ENCODE measurements at places on chromosomes 2 and 18.

DNA sequence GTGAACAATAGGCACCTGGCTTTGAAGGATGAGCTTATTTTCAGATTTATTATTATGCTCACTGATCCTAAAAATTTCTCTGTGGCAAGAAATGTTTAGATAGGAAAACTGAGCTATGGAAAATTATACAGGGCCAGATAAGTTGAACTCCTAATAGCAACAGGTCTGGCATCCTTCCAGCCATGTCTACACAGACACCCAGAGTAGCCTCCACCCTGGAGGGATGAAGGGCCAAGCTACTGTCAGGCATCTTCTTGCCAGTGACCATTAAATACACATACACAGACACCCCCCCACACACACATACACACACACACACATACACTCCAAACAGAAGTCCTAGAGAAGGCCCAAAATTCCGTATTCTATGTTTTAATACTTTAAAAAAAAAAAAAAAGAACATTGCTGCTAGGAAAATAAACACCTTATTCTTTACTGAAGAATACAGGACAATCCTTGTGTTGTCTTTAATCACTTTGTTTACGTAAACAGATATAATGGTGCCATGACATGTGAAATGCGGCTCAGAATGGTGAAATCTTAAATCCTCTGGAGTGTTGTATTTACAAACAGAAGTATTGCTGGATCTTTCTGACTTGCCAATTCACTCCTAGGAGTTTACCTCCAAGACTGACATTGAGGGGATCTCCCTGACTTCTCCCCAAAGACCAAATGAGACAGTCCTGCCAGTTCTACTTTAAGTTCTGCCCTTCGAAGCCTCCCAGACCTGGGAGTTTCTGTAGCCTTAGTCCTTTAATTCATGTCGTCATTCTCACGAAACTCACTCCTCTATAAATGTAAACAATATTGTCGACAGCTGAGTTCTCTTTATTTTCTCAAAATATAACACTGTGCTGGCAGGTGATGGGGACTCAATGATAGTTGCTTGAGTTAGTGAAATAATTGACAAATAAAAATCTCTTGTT, 163.1 kb downstream of the ANTXR1 start:
- DNase-seq, result no peak

DNA sequence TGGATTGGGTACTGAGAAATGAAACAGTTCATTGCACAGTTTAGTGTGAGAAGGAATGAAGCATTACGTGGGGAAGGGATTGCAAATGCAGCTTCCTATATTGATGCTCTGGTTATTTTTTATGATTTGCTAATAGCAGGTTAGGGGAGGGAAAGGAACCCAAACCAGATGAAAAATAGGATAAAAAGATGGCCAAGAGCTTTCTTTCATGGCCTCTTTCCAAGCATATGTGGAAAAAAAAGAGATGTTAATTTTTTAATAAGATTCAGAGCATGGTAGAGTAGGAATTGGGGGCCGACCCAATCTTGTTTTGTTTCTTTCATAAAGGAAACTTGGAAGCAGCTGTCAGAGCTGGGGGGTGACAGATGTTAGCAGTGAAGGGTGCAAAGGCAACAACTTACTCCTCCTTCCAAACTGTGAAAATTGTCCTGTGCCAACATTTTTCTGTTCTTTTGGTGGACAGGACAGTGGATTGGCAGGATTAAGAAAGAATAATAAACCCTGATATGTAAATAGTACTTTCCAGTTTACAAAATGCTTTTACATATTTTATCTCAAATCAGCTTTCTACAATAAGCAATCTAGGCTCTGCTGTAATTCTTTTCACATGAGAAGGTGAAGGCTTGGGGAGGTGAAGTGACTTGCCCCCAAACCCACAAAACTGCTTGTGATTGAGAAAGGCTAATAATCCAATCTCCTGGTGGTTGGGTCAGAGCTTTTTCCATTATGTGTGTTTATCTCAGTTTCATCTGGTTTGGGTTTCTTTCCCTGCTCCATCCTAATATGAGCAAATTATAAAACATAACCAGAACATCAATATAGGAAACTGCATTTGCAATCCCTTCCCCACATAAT, 270.1 kb downstream of the ETAA1 start:
- no peak for DNase-seq

DNA sequence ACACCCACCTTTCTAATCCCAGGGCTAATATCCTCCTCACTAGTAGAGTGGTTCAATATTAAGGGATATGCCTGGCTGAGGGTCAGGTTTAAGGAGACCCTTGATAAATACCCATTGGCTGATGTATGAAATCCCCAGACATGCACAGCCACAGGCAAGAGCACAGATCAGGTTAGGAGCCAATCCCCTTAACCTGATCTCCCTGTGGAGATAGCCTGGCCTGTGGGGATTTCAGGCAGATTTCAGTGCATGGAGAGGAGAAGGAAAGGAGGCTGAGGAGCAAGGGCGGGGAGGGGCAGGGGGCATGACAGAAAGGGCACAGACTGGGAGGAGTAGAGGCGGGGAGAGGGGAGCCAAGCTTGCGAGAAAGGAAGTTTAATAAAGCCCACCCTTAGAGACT, 129.0 kb downstream of the LOXHD1 start:
- no peak for DNase-seq

DNA sequence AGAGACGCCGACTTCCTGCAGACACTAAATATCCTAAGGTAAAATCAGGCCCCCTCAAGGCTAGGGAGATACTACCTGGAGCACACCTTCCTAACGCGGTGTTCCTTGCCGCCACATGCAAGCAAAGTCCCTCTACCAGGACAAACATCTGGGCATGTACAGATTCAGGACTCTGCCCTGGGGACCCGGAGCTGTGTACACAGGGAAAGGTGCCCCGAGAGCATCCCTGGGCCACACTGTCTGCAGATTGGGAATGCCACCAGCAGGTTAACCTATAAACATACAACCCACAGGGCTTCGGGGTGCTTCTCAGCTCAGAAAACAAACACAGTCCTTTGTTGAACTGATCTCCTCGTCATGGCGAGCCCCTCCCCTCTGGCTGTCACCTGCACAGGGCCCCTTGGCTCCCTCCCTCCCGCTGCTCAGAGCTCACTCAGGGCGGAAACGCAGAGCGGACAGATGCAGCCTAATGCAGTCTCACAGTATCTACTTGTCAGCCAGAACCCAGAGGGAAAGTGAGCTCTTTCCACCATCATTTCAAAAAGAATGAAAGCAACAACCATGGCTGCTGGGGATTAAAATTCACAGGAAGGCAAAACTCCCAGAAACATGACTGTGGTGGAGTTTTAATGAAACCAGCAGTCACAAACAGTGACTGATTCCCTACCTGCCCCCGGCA, 218.8 kb downstream of the HDAC4 start:
- no peak for DNase-seq

GRCh38 chr2:199703199-199703598, 147.8 kb downstream of the FTCDNL1 start:
- no peak for DNase-seq

DNA sequence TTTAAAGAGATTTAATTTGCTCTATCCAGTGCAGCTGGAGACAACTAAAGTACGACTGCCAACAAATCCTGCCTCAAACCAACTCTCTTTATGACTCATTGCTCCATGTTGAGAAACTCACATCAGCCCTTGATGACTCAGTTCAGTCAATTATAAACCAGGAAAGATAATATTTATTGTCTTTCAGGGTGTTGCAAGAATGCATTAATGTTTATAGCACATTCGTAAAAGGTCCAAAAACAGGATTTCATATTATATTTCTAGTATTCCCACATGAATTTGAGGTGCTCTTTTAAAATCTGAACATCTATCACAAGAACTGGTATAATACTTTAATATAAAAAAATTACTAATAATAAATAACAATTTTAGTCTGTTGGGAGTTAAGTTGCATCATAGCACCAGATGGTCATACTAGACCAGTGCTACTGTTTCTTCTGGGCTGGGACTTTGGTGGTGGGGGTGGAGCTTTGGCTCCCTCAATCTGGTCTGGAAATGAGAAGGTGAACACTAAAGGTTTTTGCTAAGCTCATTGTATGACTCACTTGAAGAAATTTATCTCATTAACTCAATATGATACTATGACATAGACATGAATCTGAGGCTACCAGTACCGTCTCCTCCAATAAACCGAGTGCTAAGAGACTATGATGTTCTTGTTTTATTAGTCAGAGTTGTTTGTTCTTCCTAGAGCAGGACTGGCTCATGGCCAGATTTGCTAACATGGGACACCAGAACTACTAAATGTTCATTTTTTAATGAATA, 26.6 kb upstream of the MAP3K20 start:
- DNase-seq, result peak; percentile 74

GRCh38 chr2:178804791-178805190, 2.4 kb downstream of the TTN start:
- DNase-seq, result peak; percentile 43

DNA sequence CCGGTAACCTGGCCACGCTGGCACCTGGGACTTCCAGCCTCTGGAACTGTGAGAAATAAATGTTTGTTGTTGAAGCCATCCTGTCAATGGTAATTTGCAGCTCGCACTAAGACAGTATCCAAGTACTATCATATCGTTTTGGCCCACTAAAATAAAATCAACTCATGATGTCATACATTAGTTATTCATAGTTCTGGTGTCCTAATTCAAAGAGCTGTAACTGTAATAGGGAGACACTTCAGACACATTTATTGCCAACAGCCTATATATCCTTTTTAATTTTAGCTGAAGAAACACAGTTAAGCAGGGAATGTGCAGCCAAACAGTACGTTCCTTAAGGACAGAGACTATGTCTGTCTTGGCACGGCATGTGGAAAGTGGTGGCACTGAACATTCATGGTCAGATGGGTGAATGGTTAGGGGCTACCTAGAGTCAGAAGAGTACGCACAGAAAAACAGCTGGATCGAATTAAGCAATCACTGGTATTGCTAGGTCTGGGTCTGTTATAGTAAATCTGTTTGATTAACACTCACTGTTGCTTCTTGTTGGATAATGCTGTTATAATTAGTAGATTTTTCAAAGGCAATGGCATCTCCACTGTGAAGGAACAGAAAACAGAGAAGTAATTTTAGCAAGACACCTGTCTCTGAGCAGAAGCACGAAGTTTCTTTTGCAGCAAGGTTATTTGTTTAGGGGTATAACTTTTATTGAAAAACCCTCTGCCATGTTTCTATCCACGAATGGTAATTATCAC, 41.3 kb upstream of the CREG2 start:
- no peak for DNase-seq

DNA sequence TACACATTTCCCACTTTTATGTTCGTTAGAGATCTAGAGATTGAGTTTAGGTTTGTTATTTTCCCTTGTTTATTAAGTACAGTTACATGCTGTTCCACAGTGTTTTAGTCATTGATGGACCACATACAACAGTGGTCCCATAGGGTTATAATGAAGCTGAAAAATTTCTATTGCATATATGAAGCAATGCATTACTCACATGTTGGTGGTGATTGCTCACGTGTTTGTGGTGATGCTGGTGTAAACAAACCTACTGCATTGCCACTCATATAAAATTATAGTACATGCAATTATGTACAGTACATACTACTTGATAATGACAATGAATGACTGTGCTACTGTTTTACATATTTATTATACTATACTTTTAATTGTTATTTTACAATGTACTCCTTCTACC, 51.0 kb upstream of the NXPH2 start:
- DNase-seq, result no peak

- DNase-seq, result no peak
Measured at GRCh38 chr18:8630546-8630945, 21.3 kb downstream of the RAB12 start.

DNA sequence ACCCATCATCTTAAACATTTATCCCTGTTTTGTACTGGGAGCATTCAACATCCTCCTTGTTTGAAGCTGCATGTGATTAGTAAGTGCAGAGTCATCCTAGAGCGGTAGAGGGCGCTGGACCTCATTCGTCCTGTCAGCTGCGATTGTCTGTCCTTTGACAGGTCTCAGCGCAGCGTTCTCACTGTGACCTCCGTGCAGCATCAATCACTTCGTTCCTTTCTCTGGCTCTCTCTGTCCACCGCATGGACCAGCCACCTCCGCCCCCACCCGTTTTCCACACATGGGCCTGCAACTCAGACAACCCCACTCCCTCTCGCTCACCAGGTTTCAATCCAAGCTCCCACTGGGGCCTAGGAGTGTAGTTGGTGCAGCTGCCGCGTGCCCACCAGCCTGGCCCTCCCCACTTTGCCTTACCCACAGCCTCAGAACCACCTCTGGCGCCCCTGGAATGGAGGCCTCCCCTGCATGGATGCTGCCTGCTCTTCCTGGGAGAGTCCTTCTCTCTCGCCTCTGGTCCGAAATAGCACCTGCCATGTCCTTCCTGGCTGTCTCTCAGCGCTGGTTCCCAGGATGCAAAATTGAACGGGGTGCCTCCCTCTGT, 90.5 kb downstream of the NDUFA10 start:
- peak; percentile 58 for DNase-seq

DNA sequence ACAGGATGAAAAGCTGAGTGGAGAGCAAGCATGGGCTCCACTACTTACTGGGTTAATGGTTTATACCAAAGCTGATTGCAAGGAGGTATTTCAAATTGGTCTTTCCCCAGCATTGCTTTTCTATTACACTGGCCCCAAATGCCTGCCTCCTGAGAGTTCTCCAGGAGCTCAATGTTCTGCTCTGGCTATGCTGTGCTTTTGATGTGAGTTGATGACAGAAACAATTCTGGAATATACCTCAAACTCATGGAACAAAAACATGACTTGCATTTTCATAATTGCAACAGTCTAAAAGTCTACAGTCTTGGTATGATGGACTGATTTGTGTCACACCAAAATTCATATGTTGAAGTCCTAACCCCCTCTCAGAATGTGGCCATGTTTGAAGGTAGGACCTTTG, 258.0 kb downstream of the CDH20 start:
- no peak for DNase-seq

GRCh38 chr18:5317186-5317585, 21.7 kb upstream of the ZBTB14 start:
- DNase-seq, result peak; percentile 83

GRCh38 chr18:38525039-38525438, 959.4 kb upstream of the CELF4 start:
- no peak for DNase-seq

DNA sequence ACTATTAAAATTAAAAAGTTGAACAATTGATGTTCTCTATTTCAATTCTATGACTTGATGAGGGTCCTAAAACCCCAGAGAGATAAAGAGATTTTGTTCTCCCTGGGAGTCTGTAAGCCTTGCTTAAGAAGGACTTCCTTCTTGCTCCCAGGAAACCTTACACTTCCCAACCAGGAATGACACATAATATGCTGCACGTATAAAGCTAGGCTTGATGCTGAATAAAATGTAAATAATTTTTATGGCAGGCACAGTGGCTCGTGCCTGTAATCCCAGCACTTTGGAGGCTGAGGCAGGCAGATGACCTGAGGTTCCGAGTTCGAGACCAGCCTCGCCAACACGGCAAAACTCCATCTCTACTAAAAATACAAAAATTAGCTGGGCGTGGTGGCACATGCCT, 27.8 kb downstream of the SPIRE1 start:
- no peak for DNase-seq

- no peak for DNase-seq
Measured at GRCh38 chr18:40553029-40553428, 1402.0 kb upstream of the PIK3C3 start.

GRCh38 chr2:20432714-20433113, 14.2 kb upstream of the RHOB start:
- no peak for DNase-seq

- no peak for DNase-seq
Measured at GRCh38 chr18:47490882-47491281, 239.4 kb upstream of the SKOR2 start.

- DNase-seq, result no peak
Measured at GRCh38 chr2:10761591-10761990, 40.2 kb downstream of the ATP6V1C2 start.
